ENCODE measurements at places on chromosomes 2 and 18.

DNA sequence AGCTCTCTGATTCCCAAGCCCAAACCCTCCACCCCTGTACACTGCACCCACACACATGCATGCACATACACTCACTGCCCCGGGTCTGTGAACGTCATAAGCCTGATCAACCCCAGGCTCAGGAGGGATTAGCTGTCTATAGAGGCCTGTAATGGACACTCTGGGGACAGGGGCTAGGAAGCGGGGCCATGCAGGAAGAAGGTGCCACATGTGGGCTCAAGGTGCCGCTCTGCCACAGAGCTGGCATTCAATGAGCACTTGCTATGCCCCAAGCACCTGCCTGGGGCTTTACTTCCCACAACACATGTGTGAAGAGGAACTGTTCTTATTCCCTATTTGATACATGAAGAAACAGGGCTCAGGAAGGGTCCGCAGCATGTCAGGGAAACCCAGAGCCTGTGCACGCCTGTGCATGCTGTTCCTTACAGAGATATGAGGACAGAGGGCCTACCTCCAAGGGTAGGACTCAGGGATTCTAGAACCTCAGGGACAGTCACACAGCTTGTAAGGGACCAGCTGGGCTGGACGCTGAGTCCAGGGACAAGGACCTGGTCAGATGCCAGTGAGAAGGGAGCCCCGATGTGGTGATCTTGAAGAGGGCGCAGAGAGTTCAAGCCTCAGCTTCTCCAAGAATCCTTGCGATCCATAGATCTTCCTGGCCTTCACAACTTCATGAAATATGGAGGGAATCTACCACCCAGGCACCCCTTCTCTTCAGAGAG is 5.0 kb downstream of the BIN1 start:
- no peak for DNase-seq

GRCh38 chr18:46224181-46224775 is 120.1 kb downstream of the HAUS1 start:
- DNase-seq: no peak

DNA sequence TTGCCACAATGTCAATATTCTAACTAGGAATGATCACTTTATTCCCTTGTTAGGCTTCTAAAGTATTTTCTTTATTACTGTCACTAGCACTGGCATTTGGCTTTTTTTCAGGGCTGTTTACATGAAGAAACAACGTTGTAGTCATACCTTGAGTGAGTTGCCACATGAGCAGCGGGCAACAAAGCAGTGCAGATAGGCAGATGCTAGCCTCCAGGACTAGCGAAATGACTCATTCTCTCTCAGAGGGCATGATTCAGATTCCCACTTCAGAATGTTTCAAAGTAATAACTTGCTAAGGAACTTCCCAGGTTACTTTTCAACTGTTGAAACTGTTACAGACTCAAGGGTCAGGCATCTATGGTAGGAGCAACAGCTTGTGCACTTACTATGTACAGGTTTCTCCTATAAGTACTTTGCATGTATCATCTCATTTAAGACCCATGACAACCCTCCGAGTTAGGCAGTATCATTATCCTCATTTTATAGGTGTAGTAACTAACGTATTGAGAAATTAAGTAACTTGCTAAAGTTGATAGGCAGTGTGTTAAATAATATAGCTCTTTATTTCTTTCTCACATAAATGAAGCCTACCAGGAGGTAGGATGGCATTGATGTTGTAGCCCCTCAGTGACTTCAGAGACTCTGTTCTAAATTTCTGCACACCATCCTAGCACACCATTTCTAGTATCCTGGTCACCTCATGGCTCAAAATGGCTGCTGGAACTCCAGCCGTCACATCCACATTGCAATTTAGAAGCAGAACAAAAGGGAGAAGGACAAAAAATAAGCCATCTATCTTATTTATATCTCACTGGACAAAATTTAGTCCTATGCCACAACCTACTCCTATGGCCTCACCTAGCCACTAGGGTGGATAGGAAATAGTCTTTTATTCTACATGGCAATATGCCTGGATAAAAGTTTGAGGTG is 83.3 kb downstream of the ICOS start:
- no peak for DNase-seq

DNA sequence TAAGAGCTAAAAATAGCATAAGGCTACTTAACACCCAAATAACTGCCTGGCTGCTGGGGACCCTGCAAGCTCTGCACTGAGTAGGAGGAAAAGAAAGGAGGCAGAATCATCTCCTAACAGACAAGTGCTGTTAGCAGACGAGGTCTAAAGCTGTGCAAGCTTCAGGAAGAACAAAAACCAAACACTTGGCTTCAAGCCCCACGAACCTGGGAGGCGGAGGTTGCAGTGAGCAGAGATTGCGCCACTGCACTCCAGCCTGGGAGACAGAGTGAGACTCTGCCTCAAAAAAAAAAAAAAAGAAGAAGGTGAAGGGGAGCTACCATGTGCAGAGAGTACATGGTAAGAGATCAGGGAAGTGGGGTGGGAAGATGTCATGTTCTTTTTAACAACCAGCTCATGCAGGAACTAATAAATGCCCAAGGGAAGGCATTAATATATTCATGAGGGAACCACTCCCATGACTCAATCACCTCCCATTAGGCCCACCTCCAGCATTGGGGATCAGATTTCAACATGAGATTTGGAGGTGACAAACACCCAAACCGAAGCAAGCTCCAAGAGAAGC is 28.8 kb upstream of the INO80C start:
- DNase-seq: no peak

DNA sequence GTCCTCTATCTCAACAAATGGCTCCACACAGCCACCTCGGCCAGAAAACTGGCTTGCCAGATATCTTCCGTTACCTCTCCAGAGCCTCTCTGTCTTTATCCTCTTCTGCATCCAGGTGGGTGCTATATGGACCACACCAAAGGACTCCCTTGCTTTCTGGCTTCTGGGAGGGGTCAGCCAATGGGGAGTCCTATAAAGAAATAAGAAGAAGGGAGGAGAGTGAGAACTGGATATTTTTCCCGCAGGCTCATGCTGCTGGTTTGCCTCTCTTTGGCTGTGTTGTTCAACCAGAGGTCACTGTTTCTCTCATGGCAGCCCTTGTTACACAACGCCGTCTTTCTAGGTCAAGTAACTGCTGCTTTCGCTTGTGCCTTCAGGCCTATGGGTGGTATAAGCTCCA is 72.7 kb downstream of the POLE4 start:
- DNase-seq: no peak

- DNase-seq: no peak
Measured at GRCh38 chr2:17306219-17306618, 212.0 kb downstream of the RAD51AP2 start.

Data from activated naive CD4-positive, alpha-beta T cell (primary cell).